B cell (primary cell): ENCODE measurements at places on chromosomes 16 and 17. TPM values are rescaled to one million over a fixed set of nuclear protein-coding genes. Genes with fewer than 3 reads are reported as not detected.
A peak's percentile ranks its signal among the peaks of the same experiment; 100 is the strongest.

CASKIN1 gene
- total RNA-seq: 0.05 TPM in 1 of 2 replicates, not detected in the other

GRCh38 chr17:73713136-73713535 is 68.9 kb upstream of the SDK2 start:
- no peak for DNase-seq

UBFD1 gene
- 47.3 and 49.2 TPM in 2 replicates for total RNA-seq

DNA sequence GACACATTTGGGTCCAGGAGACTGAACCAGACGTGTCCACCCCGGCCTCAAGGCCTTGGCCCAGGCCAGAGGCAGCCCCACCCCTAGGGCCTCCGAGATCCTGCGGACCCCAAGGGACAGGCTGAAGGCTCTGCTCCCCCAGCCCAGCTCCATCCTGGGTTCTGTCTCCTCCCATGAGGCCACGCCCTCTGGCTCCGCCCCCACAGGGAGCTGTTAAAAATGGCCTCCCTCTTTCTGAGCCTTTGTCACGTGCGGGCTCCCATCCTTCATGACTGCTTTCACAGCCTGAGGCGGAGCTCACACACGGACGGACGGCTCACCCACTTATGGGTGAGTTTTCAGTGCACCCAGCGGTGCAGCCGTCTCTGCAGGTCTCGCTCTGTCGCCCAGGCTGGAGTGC is 6.5 kb upstream of the CACNA1H start:
- DNase-seq: no peak

HS3ST3B1 gene
- 8.4 and 9.0 TPM in 2 replicates for total RNA-seq

TNFSF13 gene
- 14.7 and 16.0 TPM in 2 replicates for total RNA-seq

DNA sequence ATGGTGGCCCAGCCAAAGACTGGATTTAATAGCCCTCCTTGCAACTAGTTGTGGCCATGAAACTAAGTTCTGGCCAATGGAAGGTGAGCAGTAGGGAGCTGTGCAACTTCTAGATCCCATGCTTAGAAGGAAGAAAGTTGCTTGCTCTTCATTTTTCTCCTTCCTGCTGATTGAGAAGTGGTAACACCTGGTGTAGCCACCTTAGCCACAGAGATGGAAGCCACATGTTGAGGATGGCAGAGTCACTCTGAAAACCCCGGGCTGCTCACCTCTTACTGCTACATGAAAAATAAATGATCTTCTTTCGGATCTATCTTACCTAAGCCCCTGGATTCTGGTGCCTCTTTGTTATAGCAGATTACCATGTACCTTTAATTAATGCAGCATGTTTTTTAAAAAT is 10.3 kb upstream of the ATP5MC1 start:
- DNase-seq: no peak

GRCh38 chr16:58105631-58106030 is 23.6 kb downstream of the CFAP20 start:
- no peak for DNase-seq

DNA sequence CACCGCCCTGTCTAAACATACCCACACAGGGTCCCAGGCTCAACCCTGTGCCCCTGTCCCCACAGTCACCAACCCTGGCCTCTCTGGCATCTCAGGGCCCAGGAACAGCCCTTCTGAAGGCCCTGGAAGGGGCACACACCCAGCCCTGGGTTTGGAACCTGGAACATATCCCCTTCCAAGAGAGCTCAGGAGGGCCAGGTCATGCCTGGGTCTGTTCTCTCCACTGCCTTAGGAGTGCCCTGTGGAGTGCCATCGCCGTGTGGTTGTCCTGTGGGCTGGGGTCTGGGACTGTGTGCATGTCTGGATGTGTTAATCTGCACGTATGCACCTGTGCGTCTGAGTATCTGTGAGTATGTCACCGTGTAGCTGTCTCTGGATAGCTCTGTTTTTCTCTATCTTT is 45.2 kb upstream of the ACSM2B start:
- no peak for DNase-seq

DNA sequence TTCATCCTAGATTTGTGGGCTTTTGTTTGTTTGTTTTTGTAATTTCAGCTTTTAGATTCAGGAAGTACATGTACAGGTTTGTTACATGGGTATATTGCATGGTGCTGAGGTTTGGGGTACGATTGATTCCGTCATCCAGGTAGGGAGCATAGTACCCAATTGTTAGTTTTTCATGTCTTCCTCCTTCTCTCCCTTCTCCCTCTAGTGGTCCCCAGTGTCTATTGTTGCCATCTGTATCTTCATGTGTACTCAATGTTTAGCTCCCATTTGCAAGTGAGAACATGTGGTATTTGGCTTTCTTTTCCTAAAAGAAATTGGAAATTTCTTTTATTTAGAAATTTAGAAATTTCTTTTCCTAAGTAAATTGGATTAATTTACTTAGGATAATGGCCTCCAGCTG is 37.1 kb upstream of the BCAS3 start:
- no peak for DNase-seq

GRCh38 chr16:10558305-10558704 is 22.1 kb downstream of the EMP2 start:
- DNase-seq: no peak

C17orf67 gene
- 10.0 and 10.6 TPM in 2 replicates for total RNA-seq

DNA sequence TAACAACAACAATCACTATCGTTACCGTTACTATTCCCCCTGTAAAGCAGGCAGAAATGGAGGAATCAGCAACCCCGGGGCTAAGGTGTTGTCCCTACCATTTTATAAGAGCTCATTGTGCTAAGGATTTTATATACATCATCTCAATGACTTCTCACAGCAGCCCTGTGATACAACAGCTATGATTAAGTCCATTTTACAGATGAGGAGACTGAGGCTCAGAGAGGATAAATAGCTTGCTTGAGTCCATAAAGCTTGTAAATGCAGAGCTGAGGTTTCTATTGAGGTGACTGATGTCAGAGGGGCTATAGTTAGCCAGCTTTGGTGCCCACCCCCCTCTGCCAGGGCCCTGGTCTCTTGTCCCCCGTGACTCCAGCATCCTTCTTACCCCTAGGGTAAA is 16.7 kb upstream of the PDK2 start:
- no peak for DNase-seq

ITGAL gene
- 176 and 184 TPM in 2 replicates for total RNA-seq

ACOX1 gene
- total RNA-seq: 31.2 and 38.8 TPM in 2 replicates

APRT gene
- total RNA-seq: 111 and 124 TPM in 2 replicates

DNA sequence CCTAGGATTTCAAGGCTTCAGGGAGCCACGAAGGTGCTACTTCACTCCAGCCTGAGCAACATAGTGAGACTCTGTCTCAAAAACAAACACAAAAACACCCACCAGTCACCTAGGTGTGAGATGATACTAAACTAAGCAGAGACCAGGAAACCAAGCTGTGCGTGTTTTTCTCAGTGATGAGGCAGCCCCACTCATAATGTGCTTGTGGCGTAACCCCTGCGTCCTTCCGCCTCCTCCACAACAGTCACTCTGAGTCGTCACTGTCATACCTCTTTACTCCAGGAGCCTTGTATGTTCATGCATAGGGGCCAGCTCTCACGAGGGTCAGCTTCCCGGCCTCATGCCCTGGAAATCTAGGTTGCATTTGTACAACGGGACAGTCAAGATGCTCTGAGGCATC is 31.1 kb upstream of the SLC47A1 start:
- no peak for DNase-seq

DNA sequence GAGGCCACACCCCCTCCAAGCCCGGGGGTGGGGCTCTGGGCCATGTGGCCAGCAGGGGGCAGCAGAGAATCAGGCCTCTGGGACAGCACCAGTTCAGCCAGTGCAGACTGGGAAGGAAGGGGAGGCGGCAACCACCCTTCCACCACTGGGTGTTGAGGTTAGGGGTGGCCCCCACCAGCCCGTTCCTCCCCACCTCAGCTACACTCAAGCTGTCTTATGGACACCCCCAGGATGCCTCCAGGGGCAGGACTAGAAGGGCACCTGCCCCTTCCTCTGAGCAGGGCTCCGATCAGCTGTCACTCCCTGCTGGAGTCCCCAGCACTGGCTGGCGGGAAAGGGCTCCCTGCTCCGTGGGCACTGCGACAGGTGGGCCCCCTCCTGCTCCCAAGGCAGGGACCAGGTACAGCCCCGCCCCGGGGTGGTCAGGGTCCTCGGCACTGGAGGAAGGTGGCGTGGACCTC is 21.8 kb downstream of the KATNB1 start:
- DNase-seq: peak; percentile 77

DNA sequence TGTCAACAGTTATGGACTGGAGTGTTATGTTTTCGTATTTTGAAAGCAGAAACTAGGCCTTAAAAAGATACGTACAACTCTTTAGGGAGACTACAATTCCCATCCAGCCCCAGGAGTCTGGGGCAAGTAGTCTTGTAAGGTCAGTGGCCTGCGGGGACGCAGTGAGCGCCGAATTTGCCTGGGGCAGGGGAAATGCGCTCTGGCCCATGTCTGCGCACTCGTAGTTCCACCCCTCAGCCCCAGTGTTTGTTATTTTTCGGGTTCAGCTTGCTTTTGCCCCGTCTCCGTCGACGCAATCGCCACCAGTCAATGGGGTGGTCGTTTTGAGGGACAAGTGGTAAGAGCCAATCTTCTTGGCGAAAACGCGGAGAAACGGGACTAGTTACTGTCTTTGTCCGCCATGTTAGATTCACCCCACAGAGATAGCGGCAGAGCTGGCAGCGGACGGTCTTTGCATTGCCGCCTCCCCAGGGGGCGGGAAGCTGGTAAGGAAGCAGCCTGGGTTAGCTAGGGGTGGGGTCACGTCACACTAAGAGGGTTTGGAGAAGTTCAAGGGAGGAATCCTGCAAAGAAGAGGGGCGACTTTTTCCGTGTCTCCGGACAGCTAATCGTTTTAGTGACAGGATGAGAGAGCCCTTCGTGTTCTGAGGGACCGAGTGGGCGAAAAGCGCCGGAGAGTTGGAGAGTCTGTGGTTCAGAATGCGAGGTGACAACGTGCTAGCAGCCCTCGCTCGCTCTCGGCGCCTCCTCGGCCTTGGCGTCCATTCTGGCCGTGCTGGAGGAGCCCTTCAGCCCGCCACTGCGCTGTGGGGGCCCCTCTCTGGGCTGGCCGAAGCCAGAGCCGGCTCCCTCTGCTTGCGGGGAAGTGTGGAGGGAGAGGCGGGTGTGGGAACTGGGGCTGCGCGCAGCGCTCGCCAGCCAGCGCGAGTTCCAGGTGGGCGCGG is 1.1 kb upstream of the BRCA1 start:
- DNase-seq: peak; percentile 24

- no peak for DNase-seq
These were observed 47.4 kb upstream of the NUDT7 start for GRCh38 chr16:77674888-77675287.

DNA sequence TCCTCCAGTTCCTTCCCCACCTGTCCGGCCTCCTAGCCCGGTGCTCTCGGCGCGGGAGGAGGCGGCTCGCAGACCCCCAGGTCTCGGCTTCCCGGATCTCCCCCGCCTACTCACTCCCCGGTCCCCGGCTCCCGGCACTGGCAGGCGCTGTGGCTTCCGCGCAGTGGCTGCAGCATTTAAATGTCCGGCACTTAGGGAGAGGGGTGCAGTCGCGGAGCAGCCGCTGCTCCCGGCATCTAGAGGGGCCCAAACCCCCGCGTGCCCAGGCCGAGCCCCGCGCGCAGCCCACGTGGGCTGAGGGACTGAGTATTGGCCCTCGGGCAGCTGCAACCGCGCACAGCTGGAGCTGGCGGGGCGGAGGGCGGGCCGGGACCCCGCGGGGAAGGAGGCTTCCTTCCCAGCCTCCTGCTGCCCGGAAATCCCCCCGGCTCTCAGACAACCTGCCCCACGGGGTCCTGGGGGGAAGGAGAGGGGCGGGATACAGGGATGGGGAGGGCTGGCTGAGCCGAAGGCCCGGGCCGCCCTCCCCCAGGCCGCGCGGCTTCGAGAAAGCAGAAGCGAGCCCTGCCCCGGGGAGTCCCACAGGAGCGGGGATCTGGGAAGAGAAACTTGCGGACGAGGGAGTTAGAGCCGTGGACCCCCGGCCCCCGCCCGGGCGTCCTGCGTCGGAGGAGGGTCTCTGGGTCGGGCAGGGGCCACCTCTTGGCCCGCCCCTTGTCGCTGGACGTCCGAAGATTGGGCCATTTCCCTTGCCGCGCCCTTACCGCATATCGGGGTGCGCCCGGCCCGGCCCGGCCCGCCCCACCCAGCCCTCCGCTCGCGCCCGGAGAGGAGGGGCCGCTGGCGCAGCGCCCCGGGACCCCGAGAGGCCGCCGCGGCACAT is at the start of gene MMP25:
Gene MMP25 (plus strand): TSS at position 804 of the 883 bp plus-strand sequence. CDS start 357 bp downstream, outside the sequence.
- peak; percentile 78 for DNase-seq

TGFB1I1 gene
- total RNA-seq: 1.6 and 4.0 TPM in 2 replicates
